NCI-H2107 (cell line): ENCODE measurements at places on chromosomes 3 and 15.

- DNase-seq = no peak
These were observed 1.8 kb downstream of the IL20RB start for GRCh38 chr3:136959599-136959998.

DNA sequence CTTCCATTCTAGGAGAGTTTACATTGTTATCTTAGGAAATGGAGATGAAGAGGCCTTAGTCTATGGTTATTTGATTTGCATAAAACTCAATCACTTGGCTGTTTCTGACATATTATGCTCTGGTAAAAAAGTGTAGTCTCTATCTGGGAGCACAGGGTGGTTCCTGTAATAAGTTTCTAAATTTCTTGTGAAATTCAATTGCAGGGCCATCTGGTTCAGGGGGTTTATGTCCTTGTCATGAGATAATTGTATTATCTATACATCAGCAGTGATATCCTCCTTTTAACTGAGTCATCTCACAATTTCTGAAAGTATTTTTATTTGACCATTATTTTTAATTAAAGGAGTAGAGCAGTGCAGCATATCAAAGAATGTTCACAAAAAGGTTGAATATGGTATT lies 203.3 kb downstream of the MFSD1 start:
- no peak for DNase-seq

GRCh38 chr3:9400616-9401015 lies 3.2 kb downstream of the SETD5 start:
- DNase-seq = no peak

DNA sequence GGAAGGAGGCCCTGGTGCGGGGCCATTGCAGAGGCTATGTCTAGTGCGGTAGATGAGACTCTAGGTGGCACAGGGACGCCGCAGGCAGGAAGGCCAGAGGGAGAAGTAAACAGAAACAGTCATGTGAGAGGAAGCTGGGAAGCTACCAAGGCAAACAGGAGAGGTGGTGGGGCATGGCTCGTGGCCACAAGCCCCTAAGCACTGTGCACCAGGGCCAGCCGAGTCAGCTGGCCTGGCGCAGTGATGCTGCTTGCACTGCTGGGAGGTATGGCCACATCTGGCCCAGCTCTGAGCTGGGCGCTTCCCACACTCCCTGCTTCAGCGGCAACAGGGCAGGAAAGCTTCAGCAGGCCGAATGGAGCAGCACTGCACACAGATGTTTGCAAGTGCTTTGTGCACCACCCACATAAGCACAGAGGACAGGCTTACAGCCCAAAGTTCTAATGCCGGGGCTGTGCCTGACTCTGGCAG lies 76.6 kb downstream of the SRGAP3 start:
- DNase-seq = no peak

- no peak for DNase-seq
These were observed 54.4 kb downstream of the SH3BP5 start for GRCh38 chr3:15277861-15278500.

DNA sequence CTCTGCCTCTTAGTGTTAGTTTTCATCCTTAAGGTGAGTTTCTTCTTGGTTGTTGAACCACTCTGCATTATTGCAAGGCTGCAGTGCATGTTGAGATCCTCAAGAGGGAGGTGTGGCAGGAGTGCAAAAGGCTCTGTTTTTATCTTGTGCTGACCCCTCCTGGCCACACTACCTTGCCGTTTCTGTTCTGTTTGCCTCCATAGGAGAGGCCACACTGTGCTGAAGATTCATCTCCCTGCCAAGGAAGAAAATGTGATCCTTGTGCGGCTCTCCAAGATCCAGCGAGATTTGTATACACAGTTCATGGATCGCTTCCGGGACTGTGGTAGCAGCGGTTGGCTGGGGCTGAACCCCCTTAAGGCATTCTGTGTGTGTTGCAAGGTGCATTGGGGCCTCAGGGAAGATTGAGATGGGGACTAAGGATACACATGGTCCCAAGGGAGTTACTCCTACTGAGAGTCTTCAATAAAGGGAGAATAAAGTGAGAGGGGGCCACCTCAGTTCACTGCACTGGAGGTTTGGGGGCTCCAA lies 33.0 kb upstream of the TEX264 start:
- DNase-seq = peak; percentile 16

- DNase-seq = no peak
These were observed 1.6 kb upstream of the ONECUT1 start for GRCh38 chr15:52791776-52792175.

DNA sequence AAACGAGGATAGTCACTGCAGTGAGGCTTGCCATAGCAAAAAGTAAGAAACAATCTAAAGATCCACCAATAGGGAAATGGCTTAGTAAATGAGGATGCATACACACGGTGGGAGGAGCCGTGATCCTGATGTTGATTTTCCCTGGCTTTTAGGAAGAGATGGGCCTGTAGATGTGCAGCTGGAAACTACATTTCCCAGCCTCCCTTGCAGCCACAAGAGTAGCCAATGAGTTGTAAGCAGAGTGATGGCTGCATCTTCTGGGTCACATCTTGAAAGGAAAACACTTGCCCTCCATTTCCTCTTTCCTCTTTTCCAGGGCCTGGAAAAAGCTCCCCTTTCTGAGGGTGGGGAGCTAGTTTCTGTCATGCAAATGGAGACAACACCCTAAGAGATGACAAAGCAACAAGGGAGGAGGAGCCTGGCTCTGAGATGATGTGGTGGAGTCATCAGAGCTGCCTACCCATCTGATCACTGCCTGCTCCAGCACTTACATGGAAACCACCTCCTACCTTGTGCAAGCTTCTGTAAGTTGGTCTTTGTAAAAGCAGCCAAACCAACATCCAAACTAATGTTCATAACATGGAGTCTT lies 139.1 kb downstream of the TLE3 start:
- no peak for DNase-seq

GRCh38 chr15:94744080-94744793 lies 512.9 kb downstream of the MCTP2 start:
- DNase-seq = no peak

DNA sequence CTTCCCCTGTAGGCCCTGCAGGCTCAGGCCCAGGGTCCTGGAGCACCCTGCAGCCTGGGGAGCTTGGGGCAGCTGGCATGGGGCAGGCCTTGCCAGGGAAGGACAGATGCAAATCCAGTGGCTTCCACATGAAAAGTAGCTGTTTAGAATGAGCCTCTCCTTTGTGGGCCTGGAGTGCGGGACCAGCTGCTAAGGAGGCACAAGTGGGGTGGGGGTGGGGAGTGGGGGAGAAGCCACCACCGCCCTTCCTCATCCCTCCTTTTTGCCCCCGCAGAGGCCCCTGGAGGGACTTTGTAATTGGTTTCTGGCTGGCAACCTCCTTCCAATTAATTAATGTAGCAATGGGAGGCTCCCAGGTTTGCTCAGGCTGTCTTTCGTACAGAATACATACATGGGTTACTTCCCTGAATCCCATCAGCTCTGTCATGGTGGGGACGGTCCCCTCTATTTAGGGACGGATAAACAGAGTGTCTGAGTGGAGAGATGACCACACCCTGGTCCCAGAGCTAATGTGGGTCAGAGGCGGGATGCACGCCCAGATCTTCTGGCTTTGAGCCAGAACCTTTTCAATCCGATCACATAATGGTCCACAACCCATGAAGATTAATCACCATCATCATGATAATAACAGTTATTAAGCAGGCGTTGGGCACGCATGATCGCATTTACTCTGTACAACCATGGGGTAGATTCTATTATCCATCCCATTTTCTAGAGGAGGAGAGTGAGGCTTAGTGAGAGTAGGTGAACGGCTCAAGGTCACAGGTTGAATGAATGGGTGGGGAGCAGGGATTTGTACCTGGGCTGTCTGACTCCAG lies 6.2 kb downstream of the CORO2B start:
- DNase-seq = no peak

GRCh38 chr3:156368189-156368588 lies 186.7 kb downstream of the SSR3 start:
- DNase-seq = no peak

- no peak for DNase-seq
These were observed 7.4 kb downstream of the CISH start for GRCh38 chr3:50604110-50604621.

DNA sequence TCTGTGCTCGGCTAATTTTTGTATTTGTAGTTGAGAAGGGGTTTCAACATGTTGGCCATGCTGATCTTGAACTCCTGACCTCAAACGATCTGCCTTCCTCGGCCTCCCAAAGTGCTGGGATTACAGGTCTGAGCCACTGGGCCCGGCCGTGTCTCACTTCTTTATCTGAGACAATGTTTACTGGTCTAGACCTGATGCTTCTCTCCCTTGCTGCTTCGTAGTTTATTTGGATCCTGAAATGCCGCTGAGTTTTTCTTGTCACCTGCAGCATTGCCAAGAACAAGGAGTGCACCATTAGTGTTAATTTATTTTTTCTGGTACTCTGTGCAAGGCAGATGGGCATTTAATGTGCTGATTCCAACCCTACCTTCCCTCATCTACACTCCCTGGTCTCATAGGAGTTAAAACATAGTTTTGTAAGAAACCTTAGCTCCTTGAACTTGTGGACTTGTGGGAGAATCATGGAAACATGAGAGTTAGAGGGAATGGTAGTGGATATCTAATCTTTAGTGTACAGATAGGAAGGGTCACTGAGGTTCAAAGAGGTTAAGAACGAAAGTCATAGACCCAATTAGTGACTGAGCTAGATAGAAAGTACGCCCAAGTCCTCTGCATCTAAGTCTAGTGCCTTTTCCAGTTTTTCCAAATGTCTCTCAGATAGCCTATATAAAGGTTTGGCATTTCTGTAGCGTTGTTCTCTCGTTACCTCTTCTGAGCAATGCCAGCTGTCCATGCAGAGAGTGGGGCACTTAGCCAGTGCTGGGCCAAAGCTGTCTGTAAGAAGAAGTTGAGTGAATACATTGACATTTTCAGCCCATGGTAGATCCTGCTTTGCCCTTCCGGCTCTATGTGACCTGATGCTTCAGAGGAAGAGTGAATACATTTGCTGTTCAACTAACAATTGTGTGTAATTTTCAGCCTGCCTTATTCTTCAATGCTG lies 244.1 kb downstream of the LPP start:
- DNase-seq = no peak

DNA sequence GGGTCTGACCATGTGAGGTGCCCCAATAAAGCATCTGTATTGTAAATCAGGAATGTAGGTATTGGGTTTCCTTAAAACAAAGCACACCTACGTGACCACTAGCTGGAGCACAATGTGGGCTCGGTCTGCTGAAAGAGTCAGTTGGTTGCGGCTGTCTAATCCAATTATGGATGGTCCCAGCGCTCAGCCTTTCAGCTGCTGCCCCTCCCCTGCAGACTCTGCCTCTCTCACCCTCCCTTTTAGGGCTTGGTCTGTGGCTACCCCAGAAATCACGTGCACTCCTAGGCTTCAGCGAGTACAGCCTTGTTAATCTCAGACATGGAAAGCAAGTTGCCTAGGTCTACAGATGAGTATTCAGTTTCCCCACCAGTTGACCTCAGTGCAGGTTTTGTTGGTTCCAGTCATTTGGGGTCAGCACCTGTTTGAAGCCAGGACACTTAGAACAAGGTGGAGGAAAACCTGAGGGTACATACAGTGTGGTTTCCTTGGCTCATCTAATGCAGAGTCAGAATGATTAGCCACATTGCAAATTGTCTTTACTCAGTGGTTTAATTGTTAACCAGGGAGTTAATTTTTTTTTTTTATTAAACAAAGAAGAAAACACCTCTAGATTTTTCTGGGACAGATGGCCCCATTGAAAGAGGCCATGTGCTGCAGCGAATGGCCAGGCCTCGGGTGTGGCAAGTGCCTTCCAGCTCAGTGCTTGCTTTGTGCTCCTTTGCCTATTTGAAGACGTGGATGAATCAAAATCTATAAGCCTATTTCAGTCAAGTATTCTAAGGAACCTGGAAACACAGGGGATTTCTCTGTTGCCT lies 137.7 kb downstream of the IGF1R start:
- peak; percentile 33 for DNase-seq

DNA sequence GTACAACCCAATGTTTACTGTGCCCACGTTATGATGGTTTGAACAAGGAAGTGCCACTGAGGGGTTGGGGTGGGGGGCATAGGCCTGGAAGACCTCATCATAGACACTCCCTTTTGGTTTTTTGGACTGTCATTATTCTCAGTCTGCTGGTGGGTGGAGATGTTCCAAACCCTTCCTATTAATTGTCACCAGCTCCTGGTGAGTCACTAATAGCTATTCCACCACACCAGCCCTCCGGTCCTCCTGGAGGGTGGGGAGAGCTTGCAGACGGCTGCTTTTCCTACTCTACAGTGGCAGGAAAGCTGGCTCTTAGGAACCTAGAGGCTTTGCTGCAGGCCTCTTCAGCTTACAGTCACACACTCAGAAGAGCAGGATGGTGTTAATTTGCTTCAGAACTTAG lies 9.0 kb upstream of the COPG1 start:
- no peak for DNase-seq

- no peak for DNase-seq
These were observed 171.2 kb downstream of the POTEB3 start for GRCh38 chr15:21269121-21269520.

DNA sequence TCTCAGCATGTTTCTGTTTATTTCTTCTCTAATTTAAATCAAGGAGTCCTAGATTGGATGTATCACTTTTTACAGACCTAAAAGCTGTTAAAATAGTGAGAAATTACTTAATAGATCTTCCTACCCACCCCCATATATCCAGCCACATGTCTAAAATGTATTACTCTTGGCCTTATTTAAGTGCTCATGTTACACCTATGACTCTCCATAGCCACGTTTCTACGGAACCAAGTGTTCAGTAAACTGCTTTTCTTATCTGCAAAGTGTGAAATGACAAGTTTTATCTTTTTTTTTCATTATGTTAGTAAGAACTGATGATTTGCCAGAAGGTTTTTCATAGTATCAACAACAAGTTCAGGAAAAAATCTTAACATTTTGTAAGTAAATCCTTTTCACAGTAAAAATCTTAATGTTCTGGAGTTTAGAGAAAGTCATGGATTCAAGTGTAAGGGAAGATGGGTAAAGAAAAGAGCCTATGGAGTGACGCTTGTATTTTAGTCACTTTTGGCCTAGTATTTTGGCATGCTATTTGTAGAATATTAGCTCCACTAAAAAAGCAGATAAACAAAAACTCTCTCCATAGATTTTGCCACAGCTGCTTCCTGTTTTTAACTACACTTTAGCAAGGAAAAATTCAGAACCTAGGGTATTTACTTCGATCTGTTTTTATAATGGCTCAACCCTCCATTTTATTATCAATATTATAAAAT lies 41.2 kb upstream of the IGSF10 start:
- no peak for DNase-seq

GRCh38 chr3:46845397-46845859 lies 17.8 kb downstream of the MYL3 start:
- no peak for DNase-seq

DNA sequence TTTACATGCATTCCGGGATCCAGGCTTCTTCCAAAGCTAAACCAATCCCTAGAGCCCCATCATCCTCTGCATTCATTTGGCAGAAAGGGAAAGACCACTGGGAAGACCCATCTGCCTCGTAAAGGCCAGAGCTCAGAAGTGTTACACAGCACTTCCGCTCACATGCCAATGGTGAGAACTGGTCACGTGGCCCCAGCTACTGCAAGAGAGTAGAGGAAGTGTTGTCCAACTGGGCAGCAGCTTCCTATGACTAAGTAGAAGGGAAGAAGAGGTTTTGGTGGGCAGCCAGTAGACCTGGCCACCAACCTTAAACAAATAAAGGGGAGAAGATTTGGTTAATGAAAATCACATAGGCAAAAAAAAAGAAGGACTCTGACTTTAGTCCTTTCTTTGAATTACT lies 74.4 kb upstream of the PPP2R3A start:
- no peak for DNase-seq

- no peak for DNase-seq
These were observed 240.7 kb downstream of the LPP start for GRCh38 chr3:188394623-188395022.

- DNase-seq = no peak
These were observed 878.0 kb downstream of the PDCD6IP start for GRCh38 chr3:34676436-34676835.
